ENCODE measurements at places on chromosomes 2 and 18. TPM values are rescaled to one million over a fixed set of nuclear protein-coding genes. Genes with fewer than 3 reads are reported as not detected.

PDK1 gene
- 4.1 TPM for total RNA-seq

GALNT14 gene
- total RNA-seq: 47.8 TPM

C2orf92 gene
- total RNA-seq: 0.66 TPM

TBC1D8 gene
- total RNA-seq: 87.0 TPM

DQX1 gene
- total RNA-seq: 0.10 TPM

ASPRV1 gene
- 0.23 TPM for total RNA-seq

SCG2 gene
- total RNA-seq: 0.98 TPM

LIMS3 gene
- not detected for total RNA-seq

SCN9A gene
- total RNA-seq: 4.4 TPM

Measured in A549 treated with Mapracorat at 1 μM for 4 hours (cell line).